ENCODE measurements at places on chromosomes 7 and 10.

- peak; percentile 7 for DNase-seq
Observed at GRCh38 chr10:31186225-31187000, 132.6 kb upstream of the ZEB1 start.

DNA sequence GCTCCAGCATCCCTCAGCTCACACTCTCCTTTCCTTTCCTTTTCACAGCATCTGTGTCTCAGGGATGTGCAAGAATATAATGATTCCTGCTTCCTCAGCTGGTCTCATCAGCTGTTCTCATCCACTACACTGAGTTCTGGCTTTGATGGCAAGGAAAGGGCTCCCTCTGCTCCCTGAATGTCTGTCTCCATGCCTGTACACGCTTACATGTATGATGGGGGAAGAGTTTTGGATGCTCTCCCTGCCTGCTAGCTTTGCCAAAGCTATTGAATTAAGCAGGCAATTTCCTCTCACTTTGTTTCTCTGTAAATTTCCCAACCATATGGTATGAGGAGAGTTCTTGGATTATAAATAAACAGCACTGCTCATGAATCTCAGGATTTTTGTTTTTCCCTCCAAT is 254.5 kb downstream of the SORCS3 start:
- DNase-seq, result no peak

DNA sequence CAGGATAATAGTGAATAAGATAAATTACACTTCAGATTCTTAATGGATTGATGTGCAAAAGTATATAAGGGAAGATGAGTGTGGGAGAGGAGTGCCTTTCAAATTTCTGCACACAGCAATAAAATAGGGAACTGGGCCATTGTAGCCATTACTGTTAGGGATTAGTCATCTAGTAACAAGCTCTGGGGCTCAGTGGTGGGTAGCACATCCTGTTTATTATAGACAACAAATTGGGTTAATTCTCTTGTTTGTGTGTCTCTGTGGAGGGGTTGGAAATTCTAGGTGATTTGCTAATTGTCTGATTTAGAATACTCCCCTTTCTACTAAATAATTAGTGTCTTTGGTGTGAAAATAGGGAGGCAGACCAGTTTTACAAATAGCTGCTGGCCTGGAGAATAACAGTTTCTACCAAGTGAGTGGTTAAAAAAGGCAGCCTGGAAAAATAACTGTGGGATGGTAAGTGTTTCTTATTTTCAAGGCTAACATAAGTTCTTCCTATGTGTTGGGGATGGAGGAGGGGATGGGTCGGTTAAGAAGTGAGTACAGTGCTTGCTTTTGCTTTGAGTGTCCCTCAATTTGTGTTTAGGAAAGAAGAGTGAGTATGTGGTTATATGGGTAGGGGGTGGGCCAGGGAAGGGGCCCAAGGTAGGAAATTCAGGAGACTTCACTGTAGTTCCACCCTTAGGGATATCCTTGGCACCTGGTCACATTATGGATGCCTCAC is 43.3 kb upstream of the TMEM248 start:
- no peak for DNase-seq

- no peak for DNase-seq
Observed at GRCh38 chr10:49762566-49762877, 399 bp upstream of the OGDHL start.

- DNase-seq, result no peak
Observed at GRCh38 chr7:69811476-69812308, 213.4 kb downstream of the AUTS2 start.

- peak; percentile 75 for DNase-seq
Observed at GRCh38 chr10:44316187-44316921, 68.5 kb downstream of the CXCL12 start.

DNA sequence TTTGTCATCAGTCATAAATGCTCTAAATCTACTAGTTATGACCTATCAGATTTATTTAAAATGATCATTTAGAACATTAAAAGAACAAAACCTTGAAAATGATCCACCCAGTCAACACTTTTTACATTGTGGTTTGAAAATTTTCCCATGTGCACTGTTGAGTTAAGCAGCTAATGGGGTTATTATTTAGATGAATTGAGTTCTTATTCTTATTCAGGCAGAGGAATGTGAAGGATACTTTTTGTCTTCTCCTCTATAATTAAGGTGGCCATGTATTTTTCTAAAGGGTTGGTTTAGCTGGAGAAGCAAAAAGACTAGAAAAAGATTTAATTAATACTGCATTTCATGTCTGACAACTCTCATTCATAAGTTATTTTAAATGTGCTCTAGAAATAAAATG is 74.9 kb upstream of the FEZF1 start:
- no peak for DNase-seq

GRCh38 chr10:105509517-105509916 is 868.4 kb downstream of the SORCS3 start:
- DNase-seq, result no peak

- no peak for DNase-seq
Observed at GRCh38 chr7:65731129-65731528, 141.7 kb upstream of the VKORC1L1 start.

GRCh38 chr10:26310361-26310760 is 93.8 kb downstream of the GAD2 start:
- DNase-seq, result no peak

- no peak for DNase-seq
Observed at GRCh38 chr10:90213346-90213745, 512.0 kb downstream of the KIF20B start.

GRCh38 chr7:100568176-100568895 is 5.4 kb downstream of the SAP25 start:
- no peak for DNase-seq

GRCh38 chr7:16743236-16743635 is 10.3 kb upstream of the TSPAN13 start:
- no peak for DNase-seq

DNA sequence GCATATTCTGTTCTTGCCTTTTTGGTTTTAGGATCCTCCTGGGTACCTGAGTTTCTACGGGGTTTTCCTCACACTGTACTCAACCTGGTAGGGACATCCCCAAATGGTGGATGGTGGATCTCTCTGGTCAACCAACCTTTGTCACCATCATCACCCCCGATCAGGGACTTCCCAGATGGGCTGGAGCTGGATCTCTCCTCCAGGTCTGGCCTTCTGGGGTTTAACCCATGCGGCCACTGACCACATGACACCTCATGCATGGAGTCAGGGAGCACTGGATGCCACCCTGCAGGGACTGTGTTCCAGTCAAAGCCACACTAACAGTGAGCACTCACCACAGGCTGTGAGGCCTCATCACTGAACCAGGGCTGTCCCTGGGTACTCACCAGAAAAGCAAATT is 80.0 kb downstream of the CELF2 start:
- no peak for DNase-seq

- no peak for DNase-seq
Observed at GRCh38 chr7:130379019-130379418, 1.3 kb upstream of the CPA1 start.

GRCh38 chr7:108735814-108736213 is 166.1 kb downstream of the DNAJB9 start:
- no peak for DNase-seq

DNA sequence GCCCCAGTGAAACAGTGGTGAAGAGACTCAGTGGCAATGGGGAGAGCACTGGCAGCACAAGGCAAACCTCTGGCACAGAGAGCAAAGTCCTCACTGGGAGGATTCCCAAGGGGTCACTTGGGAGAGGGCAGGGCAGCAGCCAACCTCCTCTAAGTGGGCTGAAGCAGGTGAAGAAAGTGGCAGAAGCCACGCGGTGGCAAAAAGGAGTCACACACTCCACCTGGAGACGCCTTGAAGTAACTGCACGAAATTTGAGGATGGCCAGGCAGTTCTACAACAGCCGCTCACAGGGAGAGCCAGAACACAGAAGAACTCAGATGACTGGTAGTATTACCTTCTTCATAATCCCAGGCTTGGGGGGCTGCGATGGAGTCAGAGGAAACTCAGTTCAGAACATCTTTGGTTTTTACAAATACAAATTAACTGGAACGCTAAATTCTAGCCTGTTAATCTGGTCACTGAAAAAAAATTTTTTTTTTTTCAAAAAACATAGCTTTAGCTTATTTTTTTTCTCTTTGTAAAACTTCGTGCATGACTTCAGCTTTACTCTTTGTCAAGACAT is 574 bp upstream of the IL6 start:
- DNase-seq, result peak; percentile 37

DNA sequence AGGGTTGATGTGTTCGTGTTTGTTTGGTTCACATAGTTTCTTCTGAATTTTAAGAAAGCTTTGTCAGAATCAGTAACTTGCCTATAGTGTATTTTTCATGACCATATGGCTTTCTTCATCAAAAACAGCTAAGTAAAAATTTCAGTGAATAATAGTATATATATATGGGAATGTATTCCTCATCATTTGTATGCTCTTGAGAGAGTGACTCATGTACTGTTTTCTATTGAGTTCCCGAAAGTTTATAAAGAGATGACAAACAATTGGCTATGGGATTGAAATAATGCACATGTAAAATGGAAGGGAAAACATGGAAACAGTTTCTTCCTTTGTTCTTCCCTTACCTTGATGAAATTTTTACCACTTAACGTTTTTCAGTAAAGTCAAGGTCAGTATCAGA is 56.4 kb downstream of the KAT6B start:
- DNase-seq, result no peak

GRCh38 chr7:90488220-90488619 is 18.8 kb downstream of the PTTG1IP2 start:
- no peak for DNase-seq

- no peak for DNase-seq
Observed at GRCh38 chr7:18624459-18624858, 128.9 kb downstream of the HDAC9 start.

DNA sequence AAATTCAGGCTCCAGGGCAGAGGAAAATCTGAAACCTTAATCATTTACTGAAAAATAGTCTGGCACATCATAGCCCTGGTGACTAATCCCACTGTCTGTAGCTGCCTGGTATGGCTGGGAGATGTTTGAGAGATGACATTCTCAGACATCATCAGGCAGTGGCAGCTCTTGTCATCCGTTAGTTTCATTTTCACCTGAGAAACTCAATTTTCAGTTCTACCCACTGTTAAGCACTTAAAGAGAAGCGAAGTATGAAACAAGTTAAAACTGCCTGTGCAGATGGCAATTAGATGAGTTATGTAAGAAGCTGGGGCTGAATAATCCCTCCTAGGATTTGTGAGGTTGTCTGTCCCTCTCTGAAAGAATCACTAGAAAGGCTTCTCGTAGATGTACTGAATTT is 150.2 kb downstream of the NSUN6 start:
- DNase-seq, result no peak

DNA sequence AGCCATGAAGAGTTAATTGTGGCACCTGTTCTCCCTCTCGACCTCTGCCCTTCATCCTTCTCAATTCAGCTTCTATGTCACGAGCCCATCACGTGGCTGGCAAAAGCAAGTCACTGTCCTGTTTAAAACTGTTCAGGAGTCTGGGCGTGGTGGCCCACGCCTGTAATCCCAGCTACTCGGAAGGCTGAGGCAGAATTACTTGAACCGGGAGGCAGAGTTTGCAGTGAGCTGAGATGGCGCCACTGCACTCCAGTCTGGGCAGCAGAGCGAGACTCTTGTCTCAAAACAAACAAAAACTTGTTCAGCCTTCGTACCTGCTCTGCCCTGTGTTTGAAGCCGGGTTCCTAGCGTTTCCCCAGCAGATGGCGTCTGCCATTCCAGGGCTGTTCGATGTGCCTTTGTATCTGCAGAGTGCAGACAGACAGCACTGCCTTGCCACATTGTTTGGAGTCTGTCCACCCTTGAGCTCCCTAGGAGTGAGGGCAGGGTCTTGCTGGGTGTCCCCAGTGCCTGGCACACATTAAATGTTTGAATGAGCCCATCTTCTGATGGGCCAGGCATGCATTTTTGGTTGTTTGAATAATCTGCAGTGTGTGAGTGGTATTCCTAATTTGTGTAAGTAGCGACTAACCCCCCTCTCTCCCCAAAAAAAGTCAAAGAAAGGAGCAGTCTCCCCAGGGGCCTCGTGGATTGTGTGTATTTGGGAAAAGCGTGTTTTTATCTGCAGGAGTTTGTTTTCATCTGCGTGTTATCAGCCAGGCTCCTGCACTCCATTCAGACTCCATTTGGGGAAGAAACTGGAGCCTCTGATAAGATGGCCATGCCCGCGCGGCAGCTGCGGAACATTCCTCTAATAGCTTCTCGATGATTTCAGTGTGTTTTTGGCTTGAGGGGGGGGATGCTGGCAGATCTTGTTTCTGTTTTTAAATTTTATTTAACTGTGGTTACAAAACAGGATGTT is 61.2 kb downstream of the DNAJB6 start:
- DNase-seq, result no peak

DNA sequence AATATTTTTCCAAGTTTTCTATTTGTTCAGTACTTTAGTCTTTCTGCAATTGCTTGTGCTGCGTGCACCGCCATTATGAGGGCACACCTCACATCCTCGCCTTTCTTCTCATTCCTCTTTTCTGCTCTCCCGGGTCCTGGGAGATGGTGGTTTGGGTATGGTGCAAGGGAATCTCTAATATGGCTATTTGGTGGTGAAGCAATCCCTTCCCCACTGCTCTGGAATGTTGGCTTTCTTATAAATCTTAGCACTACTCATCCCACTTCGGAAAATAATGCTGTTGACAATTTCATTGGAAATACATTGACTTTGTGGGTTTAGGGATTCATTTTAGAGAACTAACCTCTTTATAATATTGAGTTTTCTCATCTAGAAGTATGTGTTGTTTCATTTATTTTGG is 1.9 kb upstream of the GCK start:
- DNase-seq, result no peak

- no peak for DNase-seq
Observed at GRCh38 chr10:109591601-109592000, 331.7 kb downstream of the XPNPEP1 start.

GRCh38 chr7:84202855-84203254 is 8.3 kb upstream of the SEMA3A start:
- no peak for DNase-seq

- DNase-seq, result no peak
Observed at GRCh38 chr7:124124201-124124600, 91.3 kb upstream of the TMEM229A start.

DNA sequence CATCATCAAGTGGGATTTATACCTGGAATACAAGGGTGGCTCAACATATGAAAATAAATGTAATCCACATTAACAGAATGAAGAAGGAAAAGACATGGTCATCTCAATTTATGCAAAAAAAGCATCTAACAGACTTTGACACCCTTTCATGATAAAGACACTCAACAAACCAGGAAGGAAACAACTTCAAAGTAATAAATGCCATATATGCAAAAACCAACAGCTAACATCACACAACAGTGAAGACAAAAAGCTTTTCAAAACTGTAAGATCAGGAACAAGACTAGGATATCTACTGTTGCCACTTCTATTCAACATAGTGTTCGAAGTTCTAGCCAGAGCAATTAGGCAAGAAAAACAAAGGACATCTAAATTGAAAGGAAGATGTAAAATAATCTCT is 22.9 kb downstream of the TNPO3 start:
- DNase-seq, result no peak
